ENCODE measurements at places on chromosomes 3 and 15. TPM values are rescaled to one million over a fixed set of nuclear protein-coding genes. Genes with fewer than 3 reads are reported as not detected.

DNA sequence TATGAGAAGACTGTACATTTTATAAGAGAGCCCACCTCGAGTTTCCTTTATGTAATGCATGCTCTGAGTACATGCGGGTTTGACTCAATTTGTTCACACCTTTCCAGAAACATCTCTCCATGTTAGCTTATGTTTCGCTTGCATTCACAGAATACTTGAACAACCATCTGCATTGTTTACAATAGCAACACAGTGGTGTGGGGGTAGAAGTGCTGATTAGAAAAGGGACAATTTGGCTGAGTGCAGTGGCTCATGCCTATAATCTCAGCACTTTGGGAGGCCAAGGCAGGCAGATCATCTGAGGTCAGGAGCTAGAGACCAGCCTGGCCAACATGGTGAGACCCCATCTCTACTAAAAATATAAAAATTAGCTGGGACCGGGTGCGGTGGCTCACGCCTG, 60.9 kb downstream of the NCEH1 start:
- no peak overlapping the region for H3K4me3 ChIP-seq
- H3K27ac ChIP-seq: no peak overlapping the region
- DNase-seq: no peak
- H3K27me3 ChIP-seq: no peaks in the 10 kb centered on the region
- H3K36me3 ChIP-seq: no peaks in the 10 kb centered on the region
- peaks cover 8% of the 10 kb centered on the region for H3K4me1 ChIP-seq

GRCh38 chr3:133504736-133505135, 68.8 kb upstream of the CDV3 start:
- no peak overlapping the region for H3K27ac ChIP-seq
- H3K27me3 ChIP-seq: peaks cover 14% of the 10 kb centered on the region
- H3K4me3 ChIP-seq: no peak overlapping the region
- no peak for DNase-seq
- H3K4me1 ChIP-seq: no peaks in the 10 kb centered on the region

DNA sequence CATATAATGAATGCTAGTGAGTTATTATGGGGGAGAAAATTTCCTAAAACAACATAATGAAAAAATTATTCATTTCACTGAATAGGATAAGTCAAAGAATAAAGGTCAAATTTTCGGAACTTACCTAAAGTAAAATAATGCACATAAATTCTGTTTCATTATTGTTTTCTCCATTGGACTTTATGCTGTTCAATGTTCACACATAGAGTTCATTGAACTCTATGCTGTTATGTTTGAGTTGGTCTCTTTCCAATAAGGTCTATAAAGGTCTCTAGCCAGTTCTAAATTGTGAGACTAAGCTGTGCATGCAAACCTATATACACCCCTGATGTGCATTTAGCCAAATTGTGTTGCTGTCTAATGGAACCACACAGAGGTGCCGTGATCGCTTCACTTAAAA, 28.5 kb upstream of the STT3B start:
- H3K4me3 ChIP-seq: no peak overlapping the region
- no peak for DNase-seq
- no peaks in the 10 kb centered on the region for H3K4me1 ChIP-seq
- peaks cover 63% of the 10 kb centered on the region for H3K27me3 ChIP-seq

- no peaks in the 10 kb centered on the region for H3K36me3 ChIP-seq
- DNase-seq: no peak
- H3K4me3 ChIP-seq: no peak overlapping the region
- H3K4me1 ChIP-seq: peaks cover 19% of the 10 kb centered on the region
- no peaks in the 10 kb centered on the region for H3K27me3 ChIP-seq
These were observed 2.9 kb upstream of the KLHL40 start for GRCh38 chr3:42682301-42683070.

Gene ENTPD3
- total RNA-seq: 0.28 TPM

- H3K4me1 ChIP-seq: no peaks in the 10 kb centered on the region
- H3K4me3 ChIP-seq: no peak overlapping the region
- H3K36me3 ChIP-seq: peaks cover 93% of the 10 kb centered on the region
- no peaks in the 10 kb centered on the region for H3K27me3 ChIP-seq
- H3K27ac ChIP-seq: no peak overlapping the region
These were observed 27.8 kb downstream of the DCAF1 start for GRCh38 chr3:51471775-51472652.

DNA sequence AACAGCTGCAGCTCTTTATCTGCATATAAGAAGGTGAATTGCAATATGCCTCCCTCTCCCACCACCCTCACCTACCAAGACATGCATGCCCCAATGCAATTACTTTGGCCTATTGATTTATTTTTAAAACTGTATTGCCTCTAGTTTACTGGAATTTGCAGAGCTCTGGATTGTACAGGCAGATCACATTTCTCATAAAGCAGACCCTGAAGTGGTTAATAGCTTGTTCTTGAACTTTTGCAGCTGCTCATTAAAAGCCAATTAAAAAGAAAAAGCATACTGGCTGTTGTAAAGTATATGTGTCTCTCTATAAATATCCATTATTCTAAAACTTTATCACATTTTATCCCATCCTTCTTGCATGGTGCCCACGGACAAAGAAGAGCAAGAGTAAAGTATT, 221.5 kb upstream of the TOPAZ1 start:
- DNase-seq: no peak
- H3K4me1 ChIP-seq: no peaks in the 10 kb centered on the region

- H3K4me1 ChIP-seq: peaks cover 54% of the 10 kb centered on the region
- no peaks in the 10 kb centered on the region for H3K36me3 ChIP-seq
- H3K4me3 ChIP-seq: no peak overlapping the region
- no peak overlapping the region for H3K27ac ChIP-seq
- H3K27me3 ChIP-seq: no peaks in the 10 kb centered on the region
- no peak for DNase-seq
These were observed 1.2 kb upstream of the ZBED2 start for GRCh38 chr3:111596328-111596727.

GRCh38 chr3:14458434-14459275, 56.2 kb downstream of the SLC6A6 start:
- peaks cover 9% of the 10 kb centered on the region for H3K36me3 ChIP-seq
- no peak overlapping the region for H3K4me3 ChIP-seq
- DNase-seq: no peak
- peaks cover 12% of the 10 kb centered on the region for H3K4me1 ChIP-seq
- H3K27ac ChIP-seq: no peak overlapping the region

Gene GPR62
- not detected for total RNA-seq

Gene CCR9
- not detected for total RNA-seq

Gene SAXO2
- total RNA-seq: 3.9 TPM

DNA sequence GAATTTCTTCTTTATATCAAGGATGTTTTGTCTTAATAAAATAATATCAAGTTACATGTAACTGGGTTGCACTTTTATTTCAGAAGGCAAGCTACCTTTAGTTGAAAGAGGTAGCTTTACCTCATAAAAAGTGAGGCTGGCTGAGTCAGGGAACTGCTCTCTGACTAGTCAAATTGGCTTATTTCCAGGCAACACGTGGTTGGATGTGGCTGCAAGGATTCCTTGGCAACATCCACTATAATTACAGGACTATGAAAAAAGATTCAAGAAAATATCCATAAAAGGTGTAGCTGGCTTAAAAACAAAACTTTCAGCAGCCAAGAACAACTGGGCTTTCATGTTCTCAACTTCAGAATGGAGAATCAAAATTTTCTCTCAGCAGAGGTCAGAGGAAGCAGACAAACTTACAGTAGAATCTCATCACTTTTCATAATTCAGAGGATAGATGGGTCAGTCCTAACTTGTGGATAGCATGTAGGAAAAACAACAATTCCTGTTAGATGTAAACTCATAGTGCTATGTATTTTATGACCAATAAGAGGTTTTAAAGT, 779.1 kb downstream of the MECOM start:
- H3K4me1 ChIP-seq: peaks cover 6% of the 10 kb centered on the region
- H3K27ac ChIP-seq: peak overlapping the region; percentile 15
- no peaks in the 10 kb centered on the region for H3K27me3 ChIP-seq
- H3K36me3 ChIP-seq: no peaks in the 10 kb centered on the region
- peak; percentile 83 for DNase-seq
- no peak overlapping the region for H3K4me3 ChIP-seq

Gene DOCK3
- total RNA-seq: 0.34 TPM

DNA sequence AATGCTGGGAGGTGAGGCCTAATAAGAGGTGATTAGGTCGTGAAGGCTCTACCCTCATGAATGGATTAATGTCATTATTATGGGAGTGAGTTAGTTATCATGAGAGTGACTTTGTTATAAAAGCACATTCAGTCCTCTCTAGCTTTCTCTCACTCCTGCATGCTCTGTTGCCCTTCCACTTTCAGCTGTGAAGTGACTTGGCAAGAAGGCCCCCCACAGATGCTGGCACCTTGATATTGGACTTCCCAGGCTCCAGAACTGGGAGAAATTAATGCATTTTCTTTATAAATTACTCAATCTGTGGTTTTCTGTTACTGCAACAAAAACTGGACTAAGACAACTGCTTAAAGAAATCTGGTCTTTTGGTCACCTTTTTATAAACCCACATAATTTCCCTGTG, 144.3 kb downstream of the FBN1 start:
- H3K27me3 ChIP-seq: no peaks in the 10 kb centered on the region
- peaks cover 19% of the 10 kb centered on the region for H3K36me3 ChIP-seq
- H3K4me1 ChIP-seq: no peaks in the 10 kb centered on the region

GRCh38 chr15:39747326-39747725, 35.3 kb downstream of the FSIP1 start:
- H3K4me1 ChIP-seq: peaks cover 20% of the 10 kb centered on the region
- peak; percentile 35 for DNase-seq
- H3K4me3 ChIP-seq: no peak overlapping the region

- peaks cover 13% of the 10 kb centered on the region for H3K4me1 ChIP-seq
- no peaks in the 10 kb centered on the region for H3K36me3 ChIP-seq
- H3K27me3 ChIP-seq: peaks cover 18% of the 10 kb centered on the region
- DNase-seq: no peak
- H3K4me3 ChIP-seq: no peak overlapping the region
These were observed 52.9 kb downstream of the GASK1A start for GRCh38 chr3:43031889-43032545.

Gene CHRNA5
- 2.3 TPM for total RNA-seq

Gene LRRC2
- not detected for total RNA-seq

Measured in MCF 10A (cell line).